T follicular helper cell (primary cell): ENCODE measurements at places on chromosomes 1 and 21.

DNA sequence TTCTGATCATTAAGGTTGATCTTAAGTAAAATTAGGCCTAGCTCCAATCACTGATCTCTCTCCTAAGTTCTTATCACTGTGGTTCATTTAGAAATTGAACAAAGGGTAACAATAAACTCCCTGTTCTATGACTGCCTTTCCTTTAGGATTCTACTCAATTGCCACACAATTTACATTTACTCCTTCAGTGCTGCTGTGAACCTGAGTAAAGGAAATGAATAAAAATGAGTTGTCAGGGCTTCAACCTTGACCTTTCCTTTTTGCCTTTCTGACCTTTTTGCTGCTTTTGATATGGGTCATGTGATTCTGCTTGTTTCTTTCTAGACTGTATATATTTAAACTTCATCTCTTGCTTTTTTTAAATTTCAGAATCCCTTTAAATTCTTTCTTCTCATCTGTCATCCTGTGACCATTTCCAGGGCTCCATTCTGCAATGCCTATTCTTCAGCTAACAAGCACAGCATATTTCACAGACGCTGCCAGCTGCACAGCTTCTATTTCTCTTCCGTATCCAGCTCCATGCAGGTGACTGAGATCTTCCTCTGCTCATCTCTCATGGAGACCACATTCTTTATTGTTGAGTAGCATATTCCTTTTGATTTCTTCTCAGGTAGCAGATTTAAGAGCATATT lies 3.2 kb downstream of the LRRC8B start:
- DNase-seq: no peak

DNA sequence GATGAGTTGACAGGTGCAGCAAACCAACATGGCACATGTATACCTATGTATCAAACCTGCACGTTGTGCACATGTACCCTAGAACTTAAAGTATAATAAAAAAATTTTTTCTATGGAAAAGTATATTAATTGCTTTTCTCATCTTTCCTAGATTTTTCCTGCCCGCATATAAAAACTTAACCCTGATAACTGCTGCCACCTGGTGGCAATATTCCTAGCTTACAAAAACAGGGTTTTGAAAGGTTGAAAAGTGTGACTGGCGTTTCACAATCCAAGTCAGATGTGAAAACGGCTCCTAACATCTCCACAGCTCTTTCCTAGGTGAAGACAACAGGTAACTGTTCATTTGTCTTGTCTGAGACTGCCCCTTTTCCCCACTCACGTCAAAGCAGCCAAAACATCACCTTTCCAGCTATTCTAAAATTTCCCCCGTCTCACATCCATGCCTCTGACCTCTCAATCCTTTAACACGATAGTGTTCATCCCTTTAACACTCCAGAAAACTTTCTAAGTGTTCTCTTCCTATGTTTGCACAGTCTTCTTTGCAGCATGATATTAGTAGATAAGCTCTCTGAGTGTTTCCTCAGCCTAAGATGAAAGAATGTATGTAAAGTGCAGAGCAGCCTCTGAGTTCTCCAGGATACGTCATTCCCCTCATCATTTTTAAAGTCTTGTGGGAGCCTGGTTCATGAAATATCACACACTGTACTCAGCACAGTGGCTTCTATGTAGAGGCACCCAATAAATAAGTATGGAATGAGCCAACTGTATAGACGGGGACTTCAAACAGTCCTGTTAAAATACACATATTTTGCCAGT lies 27.5 kb downstream of the OVGP1 start:
- peak; percentile 13 for DNase-seq

GRCh38 chr21:37197746-37198145 lies 69.4 kb downstream of the VPS26C start:
- DNase-seq: no peak

DNA sequence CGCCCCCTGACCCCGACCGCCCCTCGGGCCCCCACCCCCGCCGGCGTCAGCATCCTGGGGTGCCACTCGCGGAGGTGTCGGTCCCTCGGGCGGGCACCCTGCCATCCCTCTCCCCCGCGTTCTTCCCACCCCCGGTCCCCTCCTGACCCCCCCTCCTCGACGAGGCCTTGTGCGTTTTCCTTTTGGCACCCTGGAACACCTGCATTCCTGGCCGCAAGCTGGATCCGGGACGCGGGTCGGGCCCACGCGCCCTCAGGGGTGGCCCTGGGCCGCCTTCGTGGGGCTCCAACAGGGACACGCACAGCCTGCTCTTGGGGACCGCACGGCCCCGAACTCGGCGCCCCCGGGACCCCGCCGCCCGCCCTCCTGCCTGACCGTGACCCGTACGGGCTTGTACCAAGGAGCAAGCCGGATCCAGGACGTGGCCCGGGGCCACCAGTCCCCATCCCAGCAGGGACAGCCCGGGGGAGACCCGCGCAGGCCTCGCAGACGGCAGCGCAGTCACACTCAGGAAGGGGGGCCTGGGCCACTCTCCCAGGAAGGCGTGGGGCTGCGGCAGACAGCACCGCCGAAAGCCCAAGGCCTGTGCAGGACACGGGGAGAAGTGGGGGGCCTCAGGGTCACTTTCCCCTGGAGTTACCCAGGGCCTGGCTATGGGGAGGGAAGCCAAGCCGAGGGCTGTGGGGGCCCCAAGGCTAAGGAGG lies 579 bp upstream of the SLC19A1 start:
- no peak for DNase-seq

GRCh38 chr1:101356604-101357443 lies 120.0 kb downstream of the S1PR1 start:
- DNase-seq: no peak

DNA sequence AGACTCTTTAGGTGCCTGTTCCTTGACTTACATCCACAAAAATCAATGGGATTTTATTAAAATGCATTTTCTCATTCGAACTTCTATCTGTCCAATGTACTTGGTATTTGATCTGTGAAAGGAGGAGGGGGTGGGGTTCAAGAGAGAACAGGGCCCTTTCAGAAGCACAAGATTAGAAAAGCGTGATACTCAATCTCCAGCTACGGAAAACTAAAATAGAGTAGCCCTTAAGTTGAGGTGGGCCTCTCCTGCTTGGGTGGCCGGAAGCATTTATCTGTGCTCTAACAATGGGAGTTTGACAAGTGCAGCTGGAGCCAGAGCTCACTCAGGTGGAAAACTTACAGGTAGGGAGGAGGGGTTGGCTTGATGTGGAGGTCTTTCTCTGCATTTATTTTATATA lies 462 bp upstream of the RXRG start:
- no peak for DNase-seq
